Left ventricle myocardium inferior (tissue), 1 donor: ENCODE measurements at places on chromosomes 11 and 22. TPM values are rescaled to one million over a fixed set of nuclear protein-coding genes. Genes with fewer than 3 reads are reported as not detected.

DNA sequence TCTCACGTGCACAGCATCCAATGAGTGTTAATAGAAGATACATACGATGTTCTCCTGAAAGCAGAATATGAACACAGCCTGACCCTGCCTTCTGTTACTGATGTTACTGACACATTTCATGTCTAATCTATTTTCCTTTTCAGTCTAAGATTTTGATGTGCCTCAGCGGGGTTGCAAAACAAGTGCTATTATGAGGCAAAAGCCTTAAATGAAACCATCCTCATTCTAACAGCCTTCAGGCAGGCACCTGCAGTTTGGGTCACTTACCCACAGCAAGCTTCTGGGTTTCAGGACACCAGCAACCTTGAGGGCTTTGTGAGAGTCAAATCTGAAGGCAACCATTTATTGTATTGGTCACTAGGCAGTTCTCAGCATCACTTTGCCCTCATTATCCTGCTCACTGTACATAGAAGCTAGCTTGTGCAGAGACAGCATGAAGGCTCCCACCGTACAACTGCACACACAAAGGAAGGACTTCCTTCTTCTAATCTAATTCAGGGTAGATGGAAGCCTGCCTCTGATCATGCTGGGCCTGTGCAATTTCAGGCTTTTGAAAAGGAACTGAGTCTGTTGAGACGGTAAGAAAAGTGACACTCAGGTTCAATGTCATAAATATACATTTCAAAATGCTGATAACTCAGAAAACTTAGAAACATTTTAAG lies 183.2 kb upstream of the PITPNB start:
- no peaks in the 10 kb centered on the region for H3K27me3 ChIP-seq
- no peak overlapping the region for H3K4me3 ChIP-seq
- DNase-seq: no peak
- H3K27ac ChIP-seq: no peak overlapping the region
- peaks cover 38% of the 10 kb centered on the region for H3K36me3 ChIP-seq
- H3K4me1 ChIP-seq: peaks cover 31% of the 10 kb centered on the region

- H3K36me3 ChIP-seq: no peaks in the 10 kb centered on the region
- H3K4me3 ChIP-seq: no peak overlapping the region
- no peaks in the 10 kb centered on the region for H3K27me3 ChIP-seq
- H3K4me1 ChIP-seq: peaks cover 72% of the 10 kb centered on the region
- DNase-seq: no peak
Measured at GRCh38 chr11:83054001-83054400, 17.7 kb downstream of the RAB30 start.

- no peak overlapping the region for H3K27ac ChIP-seq
- no peak for DNase-seq
- peaks cover 14% of the 10 kb centered on the region for H3K36me3 ChIP-seq
- no peak overlapping the region for H3K4me3 ChIP-seq
- H3K27me3 ChIP-seq: peaks cover 8% of the 10 kb centered on the region
- no peaks in the 10 kb centered on the region for H3K4me1 ChIP-seq
Measured at GRCh38 chr11:32109138-32109537, 18.3 kb downstream of the RCN1 start.

GRCh38 chr11:6587360-6587953 lies 16.0 kb downstream of the RRP8 start:
- peaks cover 22% of the 10 kb centered on the region for H3K4me1 ChIP-seq
- peak; percentile 56 for DNase-seq
- H3K4me3 ChIP-seq: no peak overlapping the region
- H3K36me3 ChIP-seq: peaks cover 14% of the 10 kb centered on the region
- peak overlapping the region; percentile 52 for H3K27ac ChIP-seq

- H3K27me3 ChIP-seq: no peaks in the 10 kb centered on the region
- no peak for DNase-seq
- H3K27ac ChIP-seq: no peak overlapping the region
- no peaks in the 10 kb centered on the region for H3K4me1 ChIP-seq
- H3K4me3 ChIP-seq: no peak overlapping the region
Measured at GRCh38 chr11:96554236-96554820, 164.5 kb downstream of the JRKL start.

DNA sequence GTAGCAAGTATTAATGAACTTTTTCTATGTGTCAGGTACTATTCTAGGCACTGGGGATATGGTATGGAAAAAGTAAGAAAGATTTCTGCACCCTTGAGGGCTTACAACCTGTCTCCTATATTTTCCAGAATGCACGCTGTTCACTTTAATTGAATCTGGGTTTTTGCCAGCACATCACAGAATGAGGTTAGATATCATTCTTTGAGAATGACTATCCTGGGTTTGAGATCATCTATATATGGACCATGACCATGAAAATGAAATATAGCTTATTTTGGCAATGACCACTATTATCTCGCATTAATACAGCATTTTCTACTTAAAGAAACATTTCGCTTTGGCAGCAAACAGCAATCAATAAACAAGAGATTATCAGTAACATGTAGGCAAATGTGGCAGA lies 46.9 kb downstream of the C11orf71 start:
- no peak overlapping the region for H3K27ac ChIP-seq
- no peaks in the 10 kb centered on the region for H3K36me3 ChIP-seq
- H3K27me3 ChIP-seq: no peaks in the 10 kb centered on the region
- H3K4me3 ChIP-seq: no peak overlapping the region
- no peaks in the 10 kb centered on the region for H3K4me1 ChIP-seq

The C11orf16 gene
- total RNA-seq: not detected

The FJX1 gene
- total RNA-seq: 0.88 TPM

The C11orf86 gene
- total RNA-seq: not detected

The FUT4 gene
- total RNA-seq: 1.4 TPM
